ENCODE measurements at places on chromosomes 7 and 10.
A peak's percentile ranks its signal among the peaks of the same experiment; 100 is the strongest.

- DNase-seq = no peak
Observed at GRCh38 chr7:85094046-85094725, 92.7 kb downstream of the SEMA3D start.

GRCh38 chr7:122726881-122727280 lies 24.2 kb upstream of the RNF148 start:
- no peak for DNase-seq

DNA sequence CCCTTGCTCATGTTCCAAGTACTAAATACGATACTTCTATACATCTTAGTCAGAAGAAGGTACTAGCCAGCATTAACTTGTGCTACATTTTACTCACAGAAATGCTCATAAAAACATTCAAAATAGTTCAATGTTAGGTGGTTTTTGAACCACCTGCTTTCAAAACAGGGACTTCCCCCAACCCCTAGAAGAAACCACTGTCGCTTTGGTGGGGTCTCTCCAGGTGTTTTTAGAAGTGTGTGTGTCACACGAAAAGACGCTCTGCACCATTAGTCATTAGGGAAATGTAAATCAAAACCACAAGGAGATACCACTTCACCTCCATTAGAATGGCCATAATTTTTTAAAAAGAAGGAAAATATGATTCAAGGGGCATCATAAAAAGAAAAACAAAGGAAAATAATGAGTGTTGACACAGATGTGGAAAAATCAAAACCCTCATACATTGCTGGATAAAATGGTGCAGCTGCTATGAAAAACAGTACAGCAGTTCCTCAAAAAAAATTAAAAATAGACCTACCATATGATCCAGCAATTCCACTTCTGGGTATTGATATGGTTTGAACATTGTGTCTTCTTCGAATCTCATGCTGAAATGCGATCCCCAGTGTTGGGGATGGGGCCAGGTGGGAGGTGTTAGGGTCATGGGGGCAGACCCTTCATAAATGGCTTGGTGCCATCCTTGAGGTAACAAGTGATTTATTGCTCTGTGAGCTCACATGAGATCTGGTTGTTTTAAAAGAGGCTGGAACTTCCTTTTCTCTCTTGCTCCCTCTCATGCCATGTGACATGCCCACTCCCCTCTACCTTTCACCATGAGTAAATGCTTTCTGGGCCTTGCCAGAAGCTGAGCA lies 74.2 kb downstream of the MALSU1 start:
- DNase-seq = peak; percentile 8

DNA sequence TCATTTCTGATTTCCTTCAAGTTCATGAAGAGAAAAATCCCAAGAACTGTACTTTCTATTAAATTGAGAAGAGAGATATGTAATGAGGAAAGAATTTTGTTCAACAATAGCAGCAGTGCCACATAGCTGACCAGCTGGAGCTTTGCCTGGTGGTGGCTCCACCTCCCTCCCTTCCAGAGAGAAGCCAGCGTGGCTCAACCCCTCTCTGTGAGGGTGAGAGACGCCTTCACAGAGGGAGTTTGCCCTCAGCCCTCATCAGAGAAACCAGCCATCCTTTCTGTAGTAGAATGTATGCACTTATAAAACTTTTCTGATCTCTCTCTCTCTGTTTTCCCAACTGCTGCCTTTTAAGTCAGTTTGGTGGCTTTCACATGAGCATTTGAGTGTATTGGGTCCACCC lies 20.5 kb upstream of the COL1A2 start:
- DNase-seq = no peak

GRCh38 chr10:34666008-34666704 lies 148.9 kb downstream of the PARD3 start:
- DNase-seq = no peak

DNA sequence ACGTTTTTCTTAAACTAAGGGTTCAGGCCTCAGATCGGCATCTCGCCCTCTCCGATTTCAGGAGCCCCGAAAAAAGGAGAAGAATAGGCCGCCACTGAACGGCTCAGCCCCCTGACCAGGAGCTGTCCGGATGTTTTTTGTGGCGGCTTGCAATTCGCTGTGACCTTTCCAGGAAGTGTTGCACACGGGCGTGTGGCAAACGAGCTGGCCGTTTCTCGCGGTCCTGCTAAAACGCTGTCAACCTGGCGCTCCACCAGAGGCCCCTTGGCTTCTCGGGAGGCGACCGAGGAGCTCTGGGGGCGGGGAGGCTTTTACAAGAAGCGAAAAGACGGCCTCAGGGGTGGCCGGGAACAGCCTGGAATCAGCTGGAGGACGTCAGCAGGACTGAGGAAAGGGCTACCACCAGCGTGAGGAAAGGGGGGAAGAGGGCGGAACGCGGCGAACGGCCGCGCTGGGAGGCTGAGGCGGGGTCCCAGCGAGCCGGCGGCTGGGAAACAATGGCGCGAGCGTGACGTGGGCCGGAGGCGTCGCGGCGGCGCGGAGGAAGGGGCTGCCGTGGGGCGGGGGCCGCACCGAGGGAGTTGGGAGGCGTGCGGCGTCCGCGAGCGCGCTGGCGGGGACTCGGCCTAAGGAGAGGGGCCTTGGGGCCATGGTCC lies 493 bp downstream of the NT5C2 start:
- DNase-seq = peak; percentile 21

DNA sequence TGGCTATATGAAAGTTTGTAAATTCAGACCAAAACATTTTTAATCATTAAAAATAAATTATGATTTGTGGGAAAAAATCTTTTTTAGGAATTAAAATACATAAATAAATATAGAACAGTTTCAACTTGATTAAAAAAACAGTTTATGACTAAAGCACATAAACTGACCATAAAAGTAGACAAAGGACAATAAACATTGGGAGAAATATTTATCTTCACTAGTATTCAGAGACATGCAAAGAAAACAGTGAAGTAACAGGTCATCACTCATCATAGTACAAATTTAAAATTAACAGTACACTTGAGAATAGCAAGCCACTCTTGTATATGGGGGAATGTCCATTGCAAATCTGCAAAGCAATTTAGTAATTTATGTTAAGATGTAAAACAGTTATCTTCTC lies 28.0 kb upstream of the CELF2 start:
- DNase-seq = no peak

GRCh38 chr7:45580053-45580872 lies 6.1 kb downstream of the ADCY1 start:
- DNase-seq = no peak

- DNase-seq = no peak
Observed at GRCh38 chr7:127683776-127684681, 32.0 kb downstream of the SND1 start.

DNA sequence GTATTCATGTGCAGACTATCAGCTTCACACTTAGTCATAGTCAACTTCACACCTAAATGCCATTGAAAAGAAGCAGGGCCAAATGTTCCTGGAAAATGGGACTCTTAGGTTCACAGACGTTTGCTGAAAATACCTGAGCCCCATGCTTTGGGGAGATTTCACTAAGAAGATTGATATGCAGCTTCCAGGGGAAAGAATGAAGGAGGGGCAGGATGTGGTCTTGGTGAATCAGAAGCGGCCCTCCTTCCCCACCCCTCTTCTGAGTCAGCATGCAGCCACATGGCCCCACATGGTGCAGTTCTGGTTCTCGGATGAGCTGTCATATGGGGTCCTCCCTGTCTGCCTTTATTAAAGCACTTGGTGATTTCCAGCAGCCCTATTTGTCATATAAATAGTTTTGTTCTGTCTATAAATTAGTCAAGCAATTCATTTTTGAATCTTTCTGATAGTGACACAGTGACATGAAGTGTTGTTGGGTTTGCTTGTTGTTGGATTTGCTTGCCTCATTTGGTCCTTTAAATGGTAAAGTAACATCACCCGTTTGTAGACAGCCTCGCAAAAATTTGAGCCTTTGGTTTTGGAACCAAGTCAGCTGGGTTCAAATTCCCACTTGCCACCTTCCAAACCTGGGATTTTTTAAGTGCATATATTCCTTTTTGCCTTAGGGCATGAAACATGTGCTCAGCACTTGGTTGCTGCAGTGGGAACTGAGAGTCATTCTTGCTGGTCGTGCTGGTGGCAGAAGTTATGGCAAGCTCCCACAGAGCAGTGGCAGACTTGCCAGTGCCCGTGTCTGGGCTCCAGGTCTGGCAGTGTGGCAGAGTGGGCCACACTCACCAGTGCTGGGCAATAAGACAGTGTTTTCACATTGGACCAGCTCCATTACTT lies 68.1 kb upstream of the CDK6 start:
- DNase-seq = peak; percentile 56

- DNase-seq = no peak
Observed at GRCh38 chr7:121017586-121017985, 29.1 kb downstream of the CPED1 start.

DNA sequence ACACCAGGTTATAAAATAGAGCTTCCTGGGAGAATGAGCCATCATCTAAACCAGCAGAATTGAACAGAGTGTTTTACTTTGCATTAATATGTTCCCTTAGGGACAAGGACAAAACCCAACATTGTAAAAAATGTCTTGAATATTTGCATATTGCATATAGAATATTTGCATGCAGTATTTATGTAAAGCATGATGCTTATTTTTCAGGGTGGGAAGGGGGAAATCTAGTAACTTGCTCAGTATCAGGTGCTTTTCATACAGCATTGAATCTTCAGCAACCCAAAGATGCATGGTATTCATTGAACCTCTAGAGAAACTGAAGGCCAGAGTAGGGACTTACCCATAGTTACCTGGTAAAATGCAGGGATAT lies 409.2 kb upstream of the ZMIZ1 start:
- DNase-seq = no peak

DNA sequence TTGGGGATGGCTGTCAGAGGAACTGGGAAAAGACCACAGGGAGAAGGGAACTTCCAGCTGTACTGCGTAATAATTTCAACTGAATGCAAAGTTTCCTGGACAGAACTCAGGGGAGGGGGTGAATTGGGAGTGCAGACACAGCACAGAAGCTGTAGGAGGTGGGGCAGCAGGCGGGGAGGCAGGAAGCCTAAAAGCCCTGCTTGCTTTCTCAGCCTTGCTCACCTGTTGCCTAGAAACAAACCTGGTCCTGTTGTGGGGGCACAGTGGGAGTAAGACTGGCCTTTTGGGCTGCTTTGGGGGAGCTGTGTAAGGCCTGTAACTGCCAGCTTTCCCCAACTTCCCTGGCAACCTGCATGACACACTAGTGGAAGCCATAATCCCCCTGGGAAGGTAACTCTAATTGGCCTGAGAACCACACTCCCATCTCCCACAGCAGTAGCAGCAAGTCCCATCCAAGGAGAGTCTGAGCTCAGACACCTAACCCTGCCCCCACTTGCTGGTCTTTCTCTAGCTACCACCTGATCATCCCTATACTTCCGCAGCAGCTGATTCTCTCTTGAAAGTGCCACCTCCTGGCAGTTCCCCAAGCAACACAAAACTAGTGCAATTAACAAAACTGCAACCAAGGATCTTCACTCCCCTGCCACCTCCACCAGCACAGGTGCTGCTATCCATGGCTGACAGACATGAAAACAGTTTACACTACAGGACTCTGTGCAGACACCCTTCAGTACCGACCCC lies 1239.3 kb downstream of the SORCS1 start:
- no peak for DNase-seq

DNA sequence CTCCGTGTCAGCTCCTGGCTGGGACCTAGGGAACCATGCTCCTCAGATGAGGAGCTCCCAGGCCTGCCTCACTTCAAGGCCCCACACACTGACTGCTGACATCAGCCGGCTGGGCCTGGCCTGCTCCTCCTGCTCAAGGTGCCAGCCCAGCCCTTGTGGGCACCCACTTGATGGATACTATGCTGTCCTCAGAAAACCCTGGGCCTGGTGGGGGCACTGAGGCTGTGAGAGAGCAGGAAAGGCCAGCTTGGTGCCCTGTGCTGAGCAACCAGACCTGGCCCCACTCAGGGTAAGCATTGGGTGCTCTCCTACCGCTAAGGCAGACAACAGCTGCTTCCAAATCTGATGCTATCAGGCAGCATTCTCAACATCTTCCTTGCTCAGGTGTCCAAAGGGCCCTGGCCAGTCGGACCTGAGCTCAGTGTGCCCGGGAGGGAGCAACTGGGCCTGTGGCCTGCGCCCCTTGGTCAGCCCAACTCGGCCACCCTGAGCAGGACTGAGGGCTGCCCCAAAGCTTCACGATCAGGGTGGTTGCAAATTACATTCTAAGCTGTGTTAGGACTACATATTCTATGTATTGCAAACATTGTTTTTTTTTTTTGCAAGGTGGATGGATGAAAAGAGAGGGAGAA lies 21.9 kb upstream of the ANTXRL start:
- DNase-seq = no peak

DNA sequence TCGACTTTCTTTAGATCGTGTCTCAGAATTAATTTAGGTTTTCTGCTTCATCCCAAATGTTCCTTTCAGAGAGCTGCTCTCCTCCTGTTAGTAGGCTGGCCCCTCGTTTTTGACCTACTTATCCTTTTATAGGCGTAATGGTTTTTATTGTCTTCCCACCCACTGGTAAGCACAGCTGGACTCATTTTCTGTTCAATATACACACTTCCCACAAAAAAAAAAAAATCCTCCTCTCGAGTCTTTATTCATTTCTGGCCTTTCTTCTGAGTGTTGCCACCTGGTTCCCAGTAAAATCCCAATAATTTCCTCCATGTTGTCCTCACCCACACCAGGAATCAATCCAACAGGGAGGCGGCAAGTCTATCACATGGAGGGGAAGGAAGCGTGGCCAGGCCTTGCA lies 970.2 kb upstream of the CELF2 start:
- no peak for DNase-seq

DNA sequence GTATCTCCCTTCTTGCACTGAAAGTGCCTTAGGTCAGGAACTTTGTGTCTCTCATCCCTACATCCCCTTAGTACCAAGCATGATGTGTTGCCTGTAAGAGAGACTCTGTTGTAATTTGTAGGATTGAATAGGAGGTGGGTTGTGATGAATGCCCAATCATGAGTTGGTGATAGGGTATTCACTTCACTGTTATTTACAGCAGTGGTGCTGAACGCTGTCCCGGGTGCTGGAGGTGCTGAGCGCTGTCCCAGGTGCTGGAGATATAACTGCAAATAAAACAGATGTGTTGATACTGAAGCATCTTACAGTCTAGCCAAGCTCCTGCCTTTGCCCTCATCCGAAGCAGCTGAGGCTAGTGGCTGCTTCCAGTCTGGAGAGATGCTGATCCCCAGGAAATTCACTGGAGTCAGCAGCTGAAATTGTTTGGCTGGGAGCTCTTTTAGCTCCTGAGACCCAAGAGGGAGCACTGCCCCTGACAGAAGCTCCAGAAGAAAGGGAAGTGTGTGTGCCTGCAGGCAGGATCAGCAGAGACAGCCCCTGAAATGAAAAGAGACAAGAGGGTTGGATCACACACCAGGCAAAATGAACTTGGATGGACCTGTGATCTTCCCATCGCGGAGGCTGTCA lies 183.4 kb downstream of the SORCS3 start:
- DNase-seq = no peak

- DNase-seq = no peak
Observed at GRCh38 chr7:17968791-17969715, 28.8 kb upstream of the SNX13 start.

DNA sequence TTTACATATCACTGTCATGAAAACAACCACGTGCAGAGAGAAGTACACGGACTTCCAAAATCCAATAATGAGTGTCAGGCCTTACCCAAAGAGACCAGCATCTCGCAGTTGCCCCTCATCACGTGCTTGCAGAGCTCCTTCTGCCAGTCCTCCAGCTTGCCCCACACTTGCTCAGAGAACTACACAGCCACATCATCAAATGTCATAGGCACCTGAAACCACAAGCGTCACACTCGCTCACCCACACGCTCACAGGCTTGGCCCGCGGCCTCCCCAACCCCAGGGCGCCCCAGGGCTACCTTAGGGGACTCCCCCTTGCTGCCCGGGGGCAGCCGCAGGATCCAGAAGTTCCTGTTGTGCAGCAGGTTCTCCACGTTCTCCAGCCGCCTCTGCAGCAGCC lies 123.4 kb upstream of the ZNF746 start:
- no peak for DNase-seq

- no peak for DNase-seq
Observed at GRCh38 chr10:75662715-75663114, 231.3 kb downstream of the LRMDA start.
